ENCODE measurements at places on chromosomes 16 and 17.
A peak's percentile ranks its signal among the peaks of the same experiment; 100 is the strongest.

GRCh38 chr17:1713878-1714426, 3.8 kb upstream of the TLCD2 start:
- DNase-seq = peak; percentile 56
- peak overlapping the region; percentile 93 for H3K4me3 ChIP-seq
- peak overlapping the region; percentile 70 for H3K27ac ChIP-seq
- H3K4me1 ChIP-seq = peaks cover 26% of the 10 kb centered on the region

DNA sequence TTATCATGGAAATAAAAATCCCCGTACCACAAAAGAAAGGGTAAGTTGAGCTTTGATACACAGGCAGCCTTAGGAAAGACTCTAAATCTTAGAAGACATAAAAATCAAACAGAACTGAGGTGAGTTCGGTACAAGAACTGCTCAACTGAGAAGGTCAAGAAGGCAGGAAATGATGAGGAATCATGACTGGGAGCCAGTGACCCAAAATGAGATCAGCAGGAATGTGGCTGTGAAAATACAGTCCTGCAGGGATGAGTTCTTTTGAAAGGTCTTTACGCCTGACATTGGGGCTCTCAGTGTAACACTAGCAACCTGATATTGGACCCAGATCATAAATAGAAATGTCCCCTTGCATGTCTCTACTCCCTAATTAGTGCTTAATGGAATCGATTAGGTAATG, 56.3 kb upstream of the CDH11 start:
- no peak overlapping the region for H3K4me3 ChIP-seq
- DNase-seq = no peak
- no peaks in the 10 kb centered on the region for H3K4me1 ChIP-seq
- H3K27ac ChIP-seq = no peak overlapping the region

DNA sequence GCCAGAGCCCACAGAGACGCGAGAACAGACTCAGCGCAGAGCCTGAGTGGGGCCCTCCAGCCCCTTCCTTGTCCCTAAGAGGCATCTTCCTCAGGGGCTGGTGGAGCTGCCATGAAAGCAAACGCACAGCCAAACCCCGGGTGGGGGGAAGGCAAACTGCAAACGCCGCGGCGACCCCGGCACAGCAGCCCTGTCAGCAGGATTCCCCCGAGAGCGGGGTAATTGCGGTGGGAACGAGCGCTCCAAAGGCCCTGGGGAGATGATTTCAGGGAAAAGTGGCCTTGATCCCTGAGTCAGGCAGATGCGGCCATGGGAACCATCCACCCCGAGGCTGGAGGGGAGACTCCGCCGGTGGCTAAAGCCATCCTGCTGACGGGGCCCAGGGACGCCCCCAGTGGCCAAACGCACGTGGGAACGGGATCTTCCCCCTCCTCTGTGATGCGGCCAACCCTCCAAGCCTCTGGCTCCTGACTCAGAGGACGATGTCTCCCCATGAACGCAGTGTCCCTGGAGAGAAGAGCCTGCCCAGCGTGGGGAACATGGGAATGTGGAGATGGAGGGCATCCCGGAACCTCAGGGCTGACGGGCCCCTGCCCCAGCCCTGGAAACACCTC, 25.1 kb downstream of the SLC7A5 start:
- no peak for DNase-seq
- no peak overlapping the region for H3K4me3 ChIP-seq
- peaks cover 3% of the 10 kb centered on the region for H3K36me3 ChIP-seq

DNA sequence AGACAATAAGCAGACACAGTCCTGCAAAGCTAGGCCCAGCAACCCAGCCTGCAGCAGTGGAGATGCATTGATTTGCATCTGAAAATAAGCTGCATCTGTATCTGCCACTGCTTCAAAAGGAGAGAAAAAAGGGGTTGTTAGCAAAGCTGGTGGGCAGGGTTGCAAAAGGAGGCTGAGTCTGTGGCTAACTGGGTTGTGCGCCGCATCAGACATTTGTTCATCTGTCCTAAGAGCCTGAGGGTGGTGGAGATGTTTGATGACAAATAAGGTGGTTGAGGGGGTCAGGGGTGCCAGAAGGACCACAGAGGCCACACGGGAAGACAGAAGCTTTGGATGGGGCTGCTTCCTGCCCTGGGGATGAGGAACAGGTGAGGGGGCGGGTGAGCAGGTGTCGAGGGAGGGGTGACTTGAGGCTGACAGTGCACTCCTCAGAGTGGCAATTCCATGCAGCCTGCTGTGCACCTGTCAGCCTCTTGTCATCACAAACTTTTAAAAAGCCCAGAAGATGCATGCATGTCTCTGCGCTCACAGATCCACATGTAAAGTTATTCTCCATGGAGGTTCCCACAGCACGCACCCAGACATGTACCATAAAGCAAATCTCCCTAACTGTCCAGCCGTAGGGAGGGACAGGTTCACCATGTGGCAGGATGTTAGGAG, 35.4 kb downstream of the WSB1 start:
- DNase-seq = no peak
- no peak overlapping the region for H3K27ac ChIP-seq
- peaks cover 4% of the 10 kb centered on the region for H3K4me1 ChIP-seq
- peaks cover 6% of the 10 kb centered on the region for H3K27me3 ChIP-seq

DNA sequence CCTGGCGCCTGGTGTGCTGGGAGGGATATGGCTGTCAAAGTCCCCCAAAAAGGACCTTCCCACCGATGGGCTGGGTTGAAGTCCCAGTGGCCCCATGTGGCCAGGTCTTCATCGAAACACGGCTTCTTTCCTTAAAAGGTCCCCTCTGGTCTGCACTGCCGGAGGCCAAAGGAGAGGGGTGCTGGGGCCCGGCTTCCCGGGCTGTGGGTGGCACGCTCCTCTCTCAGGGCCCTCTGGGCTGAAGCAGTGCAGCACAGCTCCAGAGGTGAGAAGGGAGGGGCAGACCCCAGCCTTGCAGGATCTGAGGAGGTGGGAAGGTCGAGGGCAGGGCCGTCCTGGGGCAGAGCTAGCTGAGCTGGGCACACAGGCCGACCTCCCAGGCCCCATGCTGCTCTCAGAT, 6.7 kb downstream of the NPTX1 start:
- peaks cover 20% of the 10 kb centered on the region for H3K27me3 ChIP-seq
- H3K4me3 ChIP-seq = no peak overlapping the region
- no peak overlapping the region for H3K27ac ChIP-seq

DNA sequence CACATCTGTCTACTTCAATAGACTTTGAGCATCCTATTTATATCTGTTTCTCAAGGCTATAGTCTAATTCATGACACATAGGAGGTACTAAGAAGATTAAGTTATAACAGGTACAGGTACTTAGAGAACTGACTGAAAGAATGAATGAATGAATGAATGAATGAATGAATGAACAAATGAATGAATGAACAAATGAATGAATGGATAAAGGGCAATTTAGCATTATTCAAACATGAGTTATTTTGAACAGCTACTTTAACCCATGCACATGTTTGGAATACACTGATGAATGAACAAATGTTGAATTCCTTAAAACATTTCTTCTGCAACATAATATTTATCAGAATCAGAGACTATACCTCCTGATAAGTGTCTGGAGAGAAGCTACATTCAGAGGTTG, 1165.6 kb upstream of the CDH8 start:
- H3K4me3 ChIP-seq = no peak overlapping the region
- H3K36me3 ChIP-seq = no peaks in the 10 kb centered on the region
- DNase-seq = no peak
- H3K27me3 ChIP-seq = peaks cover 1% of the 10 kb centered on the region
- no peak overlapping the region for H3K27ac ChIP-seq

DNA sequence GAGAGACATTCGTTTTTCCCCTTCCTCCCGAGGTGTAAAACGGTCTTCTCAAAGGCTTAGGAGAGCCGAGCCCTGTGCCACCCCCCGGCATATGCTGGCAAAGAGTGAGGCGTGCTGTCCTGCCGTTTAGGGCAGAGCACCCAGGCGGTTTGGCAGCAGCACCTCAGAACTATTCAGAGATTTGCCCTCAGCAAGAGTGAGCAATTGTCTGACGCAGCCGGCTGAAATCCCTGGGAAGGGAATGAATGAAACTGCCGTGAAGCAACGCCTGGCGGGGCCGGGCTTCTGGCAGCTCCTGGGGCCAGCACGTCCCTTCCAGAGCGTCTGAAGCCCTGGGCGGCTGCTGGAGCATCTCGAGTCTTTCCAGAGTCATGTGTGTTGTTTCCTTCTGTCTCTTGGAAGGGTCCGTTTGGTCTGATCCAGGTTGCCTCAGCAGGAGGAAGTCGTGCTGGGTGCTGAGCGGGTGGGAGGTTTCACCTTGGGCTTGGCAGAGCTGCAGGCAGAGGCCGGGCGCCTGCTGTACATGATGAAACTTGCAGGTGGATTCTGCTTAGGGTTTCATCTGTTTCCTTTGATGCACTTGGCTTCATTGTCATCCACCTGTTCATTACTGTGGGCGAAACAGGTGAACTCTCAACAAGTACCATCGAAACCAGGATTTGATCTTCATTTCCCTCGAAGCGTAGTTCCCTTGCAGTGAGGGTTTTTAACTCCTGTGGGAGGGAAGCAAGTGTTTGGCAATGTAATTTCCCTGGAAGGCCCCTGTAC, 35.4 kb downstream of the TBCD start:
- H3K27ac ChIP-seq = no peak overlapping the region
- no peak for DNase-seq
- no peak overlapping the region for H3K4me3 ChIP-seq
- H3K36me3 ChIP-seq = peaks cover 17% of the 10 kb centered on the region
- H3K27me3 ChIP-seq = peaks cover 2% of the 10 kb centered on the region

- no peaks in the 10 kb centered on the region for H3K36me3 ChIP-seq
- peaks cover 10% of the 10 kb centered on the region for H3K4me1 ChIP-seq
- H3K4me3 ChIP-seq = no peak overlapping the region
- no peak overlapping the region for H3K27ac ChIP-seq
- DNase-seq = no peak
These were observed 20.4 kb upstream of the SCIMP start for GRCh38 chr17:5254903-5255521.

- peaks cover 9% of the 10 kb centered on the region for H3K4me1 ChIP-seq
- DNase-seq = no peak
- no peak overlapping the region for H3K27ac ChIP-seq
- no peaks in the 10 kb centered on the region for H3K36me3 ChIP-seq
These were observed 24.8 kb downstream of the KRT23 start for GRCh38 chr17:40912486-40913210.

DNA sequence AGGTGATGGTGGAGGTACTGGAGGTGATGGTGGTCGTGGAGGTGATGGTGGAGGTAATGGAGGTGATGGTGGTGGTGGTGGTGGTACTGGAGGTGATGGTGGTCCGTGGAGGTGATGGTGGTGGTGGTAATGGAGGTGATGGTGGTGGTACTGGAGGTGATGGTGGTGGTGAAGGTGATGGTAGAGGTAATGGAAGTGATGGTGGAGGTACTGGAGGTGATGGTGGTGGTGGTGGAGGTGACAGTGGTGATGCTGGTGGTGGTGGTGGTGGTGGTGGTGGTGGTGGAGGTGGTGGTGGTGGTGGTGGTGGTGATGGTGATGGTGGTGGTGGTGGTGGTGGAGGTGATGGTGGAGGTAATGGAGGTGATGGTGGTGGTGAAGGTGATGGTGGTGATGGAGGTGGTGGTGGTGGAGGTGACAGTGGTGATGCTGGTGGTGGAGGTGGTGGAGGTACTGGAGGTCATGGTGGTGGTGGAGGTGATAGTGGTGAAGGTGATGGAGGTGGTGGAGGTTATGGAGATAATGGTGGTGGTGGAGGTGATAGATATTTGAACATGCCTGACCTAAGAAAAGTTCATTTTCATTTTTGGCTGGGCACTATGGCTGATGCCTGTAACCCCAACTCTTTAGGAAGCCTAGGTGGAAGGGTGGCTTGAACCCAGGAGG, 55.0 kb downstream of the RNF213 start:
- peaks cover 5% of the 10 kb centered on the region for H3K27me3 ChIP-seq
- H3K4me1 ChIP-seq = no peaks in the 10 kb centered on the region
- no peak for DNase-seq
- H3K4me3 ChIP-seq = no peak overlapping the region
- H3K27ac ChIP-seq = no peak overlapping the region

DNA sequence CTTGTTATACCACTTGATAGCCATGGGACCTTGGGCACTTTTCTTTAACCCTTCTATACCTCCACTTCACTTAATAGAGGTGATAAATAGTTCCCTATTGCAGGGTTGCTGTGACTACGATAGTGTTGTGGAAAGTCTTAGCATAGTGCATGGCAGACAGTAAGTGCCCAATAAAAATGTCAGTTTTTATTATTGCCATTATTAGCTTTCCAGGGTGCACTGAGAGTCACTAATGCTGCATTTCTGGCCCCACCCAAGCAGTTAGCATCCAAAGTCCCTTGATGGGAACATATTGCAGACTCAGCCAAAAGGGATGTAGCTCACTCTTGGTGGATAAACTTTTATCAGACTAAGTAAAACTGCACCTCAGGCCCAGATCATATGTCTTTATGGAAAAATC, 41.5 kb upstream of the TEKT3 start:
- H3K36me3 ChIP-seq = no peaks in the 10 kb centered on the region
- H3K27me3 ChIP-seq = peaks cover 1% of the 10 kb centered on the region
- DNase-seq = no peak
- peaks cover 11% of the 10 kb centered on the region for H3K4me1 ChIP-seq
- no peak overlapping the region for H3K27ac ChIP-seq
- no peak overlapping the region for H3K4me3 ChIP-seq

DNA sequence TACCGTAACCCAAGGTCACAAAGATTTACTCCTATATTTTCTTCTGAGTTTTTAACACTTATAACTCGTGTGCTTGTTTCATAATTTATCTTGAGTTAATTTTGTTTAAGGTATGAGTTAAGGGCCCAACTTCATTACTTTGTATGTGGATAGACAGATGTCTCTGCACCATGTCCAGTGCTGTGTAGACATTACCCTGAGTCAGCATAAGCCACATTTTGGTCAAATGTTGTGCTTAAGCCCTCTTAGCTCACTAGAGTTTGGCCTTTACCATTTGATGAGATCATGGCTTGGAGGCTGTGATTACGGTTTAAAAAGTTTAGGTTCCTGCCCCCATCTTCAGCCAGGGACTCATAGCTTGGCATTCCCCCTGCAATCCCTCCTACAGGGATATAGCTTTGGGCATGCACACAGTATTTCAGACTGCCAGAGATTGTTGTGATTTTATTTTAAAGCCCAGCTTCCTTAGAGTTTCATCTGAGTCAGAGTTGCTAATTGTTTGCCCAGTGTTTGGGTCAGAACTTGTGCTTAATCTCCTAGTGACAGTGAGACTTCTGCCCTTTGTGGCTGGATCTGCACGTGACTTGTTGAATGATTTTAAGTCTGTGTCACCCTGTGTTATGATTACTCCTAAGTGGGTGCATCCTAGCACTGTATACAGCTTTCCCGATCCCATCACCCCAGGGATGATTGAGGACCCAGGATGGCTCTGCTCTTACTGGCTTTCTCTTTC, 393.1 kb downstream of the CNTNAP4 start:
- no peak for DNase-seq
- H3K4me1 ChIP-seq = no peaks in the 10 kb centered on the region
- H3K27ac ChIP-seq = no peak overlapping the region
- H3K36me3 ChIP-seq = no peaks in the 10 kb centered on the region

All from endothelial cell (in vitro differentiated cells).